ENCODE measurements at places on chromosomes 1 and 21. TPM values are rescaled to one million over a fixed set of nuclear protein-coding genes. Genes with fewer than 3 reads are reported as not detected.

The KRTAP12-1 gene
- 0.62 TPM for total RNA-seq

The CDK18 gene
- total RNA-seq: 16.4 TPM

The CLCA1 gene
- not detected for total RNA-seq

The TNFAIP8L2 gene
- total RNA-seq: not detected

The NCMAP gene
- total RNA-seq: 1.8 TPM

The FMO1 gene
- total RNA-seq: not detected

The L1TD1 gene
- not detected for total RNA-seq

The RAP1GAP gene
- 12.3 TPM for total RNA-seq

The LCK gene
- 4.3 TPM for total RNA-seq

The CYP4A22 gene
- total RNA-seq: not detected

The CHI3L2 gene
- 0.55 TPM for total RNA-seq

The NUF2 gene
- 35.6 TPM for total RNA-seq

The B3GALT5 gene
- total RNA-seq: 1.5 TPM

The EDARADD gene
- 0.91 TPM for total RNA-seq

The TGFB2 gene
- total RNA-seq: 38.7 TPM

The NPR1 gene
- 0.84 TPM for total RNA-seq

The HSPA6 gene
- 4.3 TPM for total RNA-seq

The LCE1D gene
- total RNA-seq: not detected
